ENCODE measurements at places on chromosomes 5 and 9. TPM values are rescaled to one million over a fixed set of nuclear protein-coding genes. Genes with fewer than 3 reads are reported as not detected.
A peak's percentile ranks its signal among the peaks of the same experiment; 100 is the strongest.

Gene MSX2
- total RNA-seq = 0.32 TPM

GRCh38 chr5:96253140-96253539 is 179.9 kb downstream of the PCSK1 start:
- no peak for DNase-seq

- DNase-seq = no peak
Observed at GRCh38 chr5:154478224-154478565, at the start of gene HAND1. HAND1 (minus strand) TSS chr5:154478227; CDS start chr5:154478008, 219 bp downstream.

DNA sequence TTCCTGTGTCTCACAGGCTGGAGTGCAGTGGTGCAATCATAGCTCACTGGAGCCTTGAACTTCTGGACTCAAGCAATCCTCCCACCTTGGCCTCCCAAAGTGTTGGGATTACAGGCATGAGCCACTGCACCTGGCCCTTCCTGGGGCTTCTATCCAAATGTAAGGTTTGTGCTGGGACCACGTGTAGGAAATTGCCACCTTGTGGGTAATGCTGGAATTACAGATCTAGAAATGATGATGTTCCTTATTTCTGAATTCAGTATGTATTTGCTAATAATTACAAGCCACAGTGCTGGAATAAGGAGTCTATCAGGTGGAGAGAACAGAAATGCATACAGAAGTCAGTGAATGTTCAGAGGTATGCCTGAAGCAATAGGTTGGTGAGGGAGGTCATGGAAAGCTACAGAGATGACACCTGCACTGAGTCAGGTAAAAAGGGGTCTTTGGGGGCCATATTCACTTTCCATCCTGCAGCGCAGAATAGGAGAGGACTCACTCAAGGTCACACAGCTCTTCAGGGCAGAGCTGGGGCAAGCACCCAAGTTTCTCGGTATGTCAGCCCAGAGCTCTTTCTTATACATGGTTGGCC is 8.8 kb upstream of the IGFBPL1 start:
- DNase-seq = peak; percentile 44
